Glutamatergic neuron (in vitro differentiated cells): ENCODE measurements at places on chromosomes 5 and 9. TPM values are rescaled to one million over a fixed set of nuclear protein-coding genes. Genes with fewer than 3 reads are reported as not detected.

Gene PIP5KL1
- total RNA-seq: 11.9 TPM

Gene EIF4E1B
- total RNA-seq: not detected

Gene SH3RF2
- total RNA-seq: not detected

Gene ITGA1
- 0.96 TPM for total RNA-seq

Gene ATP10B
- not detected for total RNA-seq

Gene C7
- total RNA-seq: not detected

Gene HOMER1
- 19.7 TPM for total RNA-seq

Gene AJM1
- 15.3 TPM for total RNA-seq

Gene EPB41L4A
- 125 TPM for total RNA-seq

Gene CD180
- not detected for total RNA-seq

Gene TESK1
- total RNA-seq: 28.7 TPM

Gene PTPN3
- total RNA-seq: 1.6 TPM

Gene SPEF2
- total RNA-seq: 0.96 TPM

Gene TMEM215
- 0.27 TPM for total RNA-seq

Gene SREK1IP1
- total RNA-seq: 18.2 TPM

Gene SMC2
- total RNA-seq: 10.3 TPM

Gene NEK6
- total RNA-seq: 5.4 TPM

Gene CDC26
- total RNA-seq: 13.4 TPM

Gene TAF11L8
- not detected for total RNA-seq

Gene GFRA3
- 1.1 TPM for total RNA-seq

Gene IFNA13
- total RNA-seq: not detected

Gene CORO2A
- total RNA-seq: 23.9 TPM

Gene SLC2A6
- 104 TPM for total RNA-seq

Gene NR2F1-AS1
- total RNA-seq: 0.39 TPM

Gene TPD52L3
- not detected for total RNA-seq

Gene PCDHGC5
- total RNA-seq: 4.0 TPM

Gene ZNF608
- total RNA-seq: 161 TPM

Gene IL4
- total RNA-seq: not detected

Gene GMCL2
- total RNA-seq: not detected

Gene HSPB3
- not detected for total RNA-seq

Gene TMEM161B
- 21.5 TPM for total RNA-seq

Gene TAF1L
- total RNA-seq: not detected

Gene ZDHHC11
- total RNA-seq: 73.0 TPM

Gene NSG2
- total RNA-seq: 233 TPM

Gene ADAMTS16
- 4.8 TPM for total RNA-seq

Gene KLF4
- 72.1 TPM for total RNA-seq

Gene PKD2L2
- total RNA-seq: not detected

Gene NXNL2
- not detected for total RNA-seq

Gene CTXN3
- not detected for total RNA-seq

Gene LMBRD2
- 32.8 TPM for total RNA-seq

Gene PTCD2
- 6.7 TPM for total RNA-seq

Gene PCDHA11
- total RNA-seq: 23.2 TPM

Gene PRRX2
- total RNA-seq: 2.3 TPM

Gene CATSPER3
- 0.54 TPM for total RNA-seq
